Activated T-cell treated with anti-CD3 and anti-CD28 coated beads, Interleukin-2, amount 50 U/mL, for 72 hours (primary cell): ENCODE measurements at places on chromosomes 1 and 21. TPM values are rescaled to one million over a fixed set of nuclear protein-coding genes. Genes with fewer than 3 reads are reported as not detected.

DNA sequence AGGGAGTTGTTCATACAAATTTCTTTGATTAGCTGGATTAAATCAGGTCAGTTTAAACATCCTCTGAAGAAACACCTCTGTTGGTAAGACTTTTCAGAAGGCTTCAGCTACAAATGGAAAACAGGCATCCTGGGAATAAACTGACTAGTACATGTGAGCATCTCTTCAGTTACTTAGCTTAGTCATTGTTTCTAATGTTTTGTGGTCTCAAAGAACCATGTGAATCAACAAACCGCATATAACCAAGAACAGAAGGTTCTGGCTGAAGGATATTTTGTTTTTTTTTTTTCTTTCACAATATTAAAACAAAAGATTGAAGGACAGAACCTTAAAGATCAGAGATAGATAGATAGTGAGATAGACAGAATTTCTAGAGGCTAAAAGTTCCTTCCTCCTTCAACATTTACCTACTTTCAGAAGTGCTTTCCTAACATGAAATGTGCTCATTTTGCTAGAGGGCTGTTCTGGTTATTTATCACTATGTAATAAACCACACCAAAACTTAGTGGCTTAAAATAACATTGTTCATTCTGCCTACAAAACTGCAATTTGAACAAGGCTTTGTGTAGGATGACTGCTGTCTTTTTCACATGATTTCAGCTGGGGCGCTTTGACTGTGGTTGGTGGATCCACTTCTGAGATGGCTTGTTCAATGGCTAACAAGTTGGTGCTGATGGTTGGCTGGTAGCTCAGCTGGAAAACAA lies 119.8 kb upstream of the PTGFR start:
- H3K27ac ChIP-seq = no peak overlapping the region
- H3K4me3 ChIP-seq = no peak overlapping the region
- H3K36me3 ChIP-seq = no peaks in the 10 kb centered on the region
- peaks cover 10% of the 10 kb centered on the region for H3K27me3 ChIP-seq

BGLAP gene
- total RNA-seq = 6.8 TPM

GRCh38 chr1:244322791-244323521 lies 128.8 kb downstream of the ADSS2 start:
- H3K27ac ChIP-seq = peak overlapping the region; percentile 99
- DNase-seq = peak; percentile 58
- H3K4me1 ChIP-seq = peaks cover 42% of the 10 kb centered on the region
- H3K4me3 ChIP-seq = peak overlapping the region; percentile 10

DNA sequence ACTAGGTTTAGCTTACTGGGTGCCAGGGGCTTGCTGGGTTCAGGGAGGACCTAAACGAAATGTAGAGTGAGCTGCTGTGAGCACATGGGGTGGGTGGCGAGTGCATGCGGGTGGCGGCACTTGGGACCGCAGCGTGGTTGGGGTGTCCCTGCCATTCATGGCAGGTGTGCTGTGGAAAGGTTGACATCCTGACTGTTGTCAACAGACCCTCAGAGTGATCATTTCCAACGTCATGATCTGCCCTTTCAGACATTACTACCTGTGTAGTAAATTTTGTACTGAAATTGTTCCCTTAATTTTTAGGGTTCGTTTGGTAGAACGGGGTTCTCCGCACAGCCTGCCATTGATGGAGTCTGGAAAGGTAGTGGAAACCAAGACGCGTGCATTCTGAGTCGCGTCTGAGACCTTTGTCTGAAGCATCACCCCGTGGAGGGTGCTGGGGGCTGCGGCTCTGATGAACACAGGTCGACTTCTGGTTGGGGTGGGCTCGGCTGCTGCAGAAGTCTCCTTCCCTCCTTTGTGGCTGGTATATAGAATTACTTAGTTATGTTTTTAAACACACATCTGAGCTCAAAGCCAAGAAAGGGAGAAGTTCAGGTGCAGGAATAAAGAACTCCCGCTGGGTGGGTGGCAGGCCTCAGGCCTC lies 43.3 kb downstream of the S100B start:
- DNase-seq = no peak
- H3K27me3 ChIP-seq = no peaks in the 10 kb centered on the region
- H3K36me3 ChIP-seq = peaks cover 10% of the 10 kb centered on the region
- peak overlapping the region; percentile 86 for H3K4me3 ChIP-seq

FHAD1 gene
- total RNA-seq = not detected

DNA sequence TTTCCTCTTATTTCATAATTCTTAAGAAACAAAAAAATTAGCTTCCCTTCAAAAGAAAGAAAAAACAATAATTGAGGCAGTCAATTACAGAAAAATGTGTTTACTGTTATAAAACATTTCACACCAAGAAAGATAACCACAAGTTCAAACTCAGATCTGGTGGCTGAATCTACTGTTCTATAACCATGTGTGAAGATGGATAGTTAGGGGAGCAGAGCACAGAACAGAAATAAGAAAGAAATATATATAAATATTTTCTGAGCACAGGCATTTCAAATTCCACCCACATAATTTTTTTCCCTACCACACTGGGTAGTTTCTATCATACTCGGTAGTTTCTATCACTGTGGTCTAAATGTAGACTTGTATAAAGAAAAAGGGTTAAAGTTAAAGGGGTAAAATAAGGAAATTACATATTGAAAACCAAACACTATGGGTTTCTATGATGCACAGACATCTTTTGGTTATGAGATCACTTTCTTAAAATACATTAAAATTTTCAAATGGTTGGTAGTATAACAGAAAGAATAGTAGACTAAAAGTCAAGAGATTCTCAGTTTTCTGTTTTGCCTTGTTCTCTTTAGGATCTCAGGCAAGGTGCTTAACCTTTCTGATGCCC lies 10.8 kb downstream of the LYST start:
- peak overlapping the region; percentile 44 for H3K4me3 ChIP-seq
- H3K27me3 ChIP-seq = no peaks in the 10 kb centered on the region
- peaks cover 35% of the 10 kb centered on the region for H3K4me1 ChIP-seq
- no peak for DNase-seq
- H3K27ac ChIP-seq = peak overlapping the region; percentile 47

DNA sequence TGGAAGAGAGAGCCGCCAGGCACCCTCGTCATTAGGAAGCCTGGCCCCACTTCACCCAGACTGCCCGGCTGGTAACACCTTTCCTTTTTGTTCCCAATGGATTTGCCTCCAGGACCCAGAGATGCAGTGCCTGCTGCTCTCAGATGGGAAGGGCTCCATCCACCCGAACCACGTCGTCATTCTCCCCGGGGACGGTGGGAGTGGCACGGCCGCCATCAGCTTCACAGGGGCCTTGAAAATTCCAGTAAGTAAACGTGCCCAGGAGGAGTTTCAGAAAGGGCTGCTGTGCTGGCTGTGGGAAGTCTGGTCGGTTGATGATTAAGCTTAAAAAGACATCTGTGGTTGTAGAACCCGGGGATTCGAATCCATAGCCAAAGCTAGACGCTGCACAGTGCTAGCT lies 45.2 kb downstream of the SLC37A1 start:
- DNase-seq = no peak
- peaks cover 4% of the 10 kb centered on the region for H3K4me1 ChIP-seq
- peaks cover 1% of the 10 kb centered on the region for H3K36me3 ChIP-seq

GRCh38 chr1:197143276-197143675 lies 3.2 kb downstream of the ASPM start:
- H3K4me1 ChIP-seq = peaks cover 31% of the 10 kb centered on the region
- H3K27me3 ChIP-seq = no peaks in the 10 kb centered on the region

- peak overlapping the region; percentile 60 for H3K4me3 ChIP-seq
- peaks cover 2% of the 10 kb centered on the region for H3K36me3 ChIP-seq
- H3K4me1 ChIP-seq = peaks cover 46% of the 10 kb centered on the region
- peak overlapping the region; percentile 81 for H3K27ac ChIP-seq
- peak; percentile 36 for DNase-seq
- H3K27me3 ChIP-seq = no peaks in the 10 kb centered on the region
Observed at GRCh38 chr1:35454616-35455015, 102.6 kb downstream of the KIAA0319L start.

DNA sequence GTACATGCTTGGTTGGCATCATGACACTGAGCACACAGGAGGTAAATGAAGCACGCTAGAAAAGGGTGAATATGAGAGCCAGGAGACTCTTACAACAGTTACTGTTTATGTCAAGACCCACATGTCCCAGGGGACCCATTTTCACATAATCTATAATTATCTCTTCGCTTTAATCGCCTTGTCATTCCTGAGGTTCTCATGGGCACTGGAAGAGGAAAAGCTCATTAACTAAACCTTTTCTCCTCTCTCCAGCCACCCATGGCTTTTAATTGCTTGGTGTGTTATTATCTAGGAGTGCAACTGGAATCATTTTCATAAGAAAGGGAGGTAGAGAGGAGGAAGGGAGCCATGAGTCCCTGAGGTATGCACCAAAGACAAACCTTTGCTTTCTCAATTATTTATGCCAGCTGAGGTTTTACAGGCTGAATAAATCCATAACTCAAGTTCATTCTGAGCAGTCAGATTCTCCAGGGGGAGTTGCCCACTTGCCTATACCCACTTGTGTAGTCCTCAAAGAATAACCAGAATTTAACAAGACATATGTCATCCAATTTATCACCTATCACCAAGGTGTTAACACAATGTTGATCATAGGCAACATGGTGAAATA lies 77.4 kb downstream of the ACBD6 start:
- H3K27ac ChIP-seq = no peak overlapping the region
- no peaks in the 10 kb centered on the region for H3K27me3 ChIP-seq
- H3K4me3 ChIP-seq = no peak overlapping the region
- peaks cover 28% of the 10 kb centered on the region for H3K36me3 ChIP-seq

TFAP2E gene
- total RNA-seq = 1.2 TPM

SLC50A1 gene
- total RNA-seq = 65.0 TPM

GRCh38 chr1:41536361-41536802 lies 51.9 kb upstream of the EDN2 start:
- H3K27ac ChIP-seq = no peak overlapping the region
- H3K4me1 ChIP-seq = no peaks in the 10 kb centered on the region
- H3K4me3 ChIP-seq = no peak overlapping the region
- no peak for DNase-seq

GRCh38 chr1:24385160-24385940 lies 28.2 kb downstream of the STPG1 start:
- peak overlapping the region; percentile 71 for H3K27ac ChIP-seq
- DNase-seq = peak; percentile 55
- H3K27me3 ChIP-seq = no peaks in the 10 kb centered on the region
- peaks cover 11% of the 10 kb centered on the region for H3K36me3 ChIP-seq

DNA sequence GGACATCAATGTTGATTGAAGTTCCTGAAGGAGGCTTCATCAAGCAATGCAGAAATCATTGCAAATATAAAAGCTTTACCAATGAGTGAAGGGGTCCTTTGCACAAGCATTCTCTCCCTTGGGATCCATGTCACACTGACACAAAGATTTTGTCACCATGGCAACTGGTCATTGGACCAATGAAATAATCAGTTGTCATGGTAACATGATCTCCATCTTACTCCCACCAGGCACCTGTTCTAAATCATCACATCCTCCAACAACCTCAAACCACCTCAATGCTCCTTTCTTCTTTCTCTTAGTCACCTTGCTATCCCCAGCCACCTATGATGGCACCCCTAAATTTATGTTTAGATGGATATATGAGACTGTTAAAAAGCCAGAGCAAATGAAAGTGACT lies 13.5 kb upstream of the FOXJ3 start:
- H3K27ac ChIP-seq = no peak overlapping the region
- H3K36me3 ChIP-seq = no peaks in the 10 kb centered on the region
- DNase-seq = no peak

DNA sequence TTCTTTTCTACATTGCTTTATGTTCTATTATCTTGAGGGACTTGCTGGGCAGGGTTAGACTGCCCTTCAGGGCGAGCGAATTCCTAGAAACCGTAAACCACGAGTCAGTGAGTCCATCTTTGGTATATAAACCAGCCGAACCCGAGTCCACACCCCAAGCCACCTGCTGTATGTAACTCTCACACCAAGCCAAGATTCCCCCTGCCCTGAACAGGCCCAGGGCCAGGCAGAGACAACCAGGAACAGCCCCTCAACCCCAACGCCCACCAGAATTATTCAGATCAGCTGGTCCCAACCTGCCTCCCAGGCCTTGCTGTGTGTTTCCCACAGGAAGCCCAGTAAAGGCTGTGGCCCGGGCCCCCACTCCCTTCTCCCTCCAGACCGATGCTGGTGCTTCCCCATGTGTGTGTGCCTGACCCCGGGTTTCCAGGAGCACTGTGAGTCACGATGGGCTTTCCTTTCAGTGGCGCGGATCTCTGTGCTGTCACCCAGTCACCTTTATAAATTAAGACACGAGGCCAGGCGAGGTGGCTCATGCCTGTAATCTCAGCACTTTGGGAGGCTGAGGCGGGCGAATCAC lies 17.1 kb downstream of the KIF17 start:
- H3K27ac ChIP-seq = no peak overlapping the region
- no peak overlapping the region for H3K4me3 ChIP-seq
- DNase-seq = no peak

DNA sequence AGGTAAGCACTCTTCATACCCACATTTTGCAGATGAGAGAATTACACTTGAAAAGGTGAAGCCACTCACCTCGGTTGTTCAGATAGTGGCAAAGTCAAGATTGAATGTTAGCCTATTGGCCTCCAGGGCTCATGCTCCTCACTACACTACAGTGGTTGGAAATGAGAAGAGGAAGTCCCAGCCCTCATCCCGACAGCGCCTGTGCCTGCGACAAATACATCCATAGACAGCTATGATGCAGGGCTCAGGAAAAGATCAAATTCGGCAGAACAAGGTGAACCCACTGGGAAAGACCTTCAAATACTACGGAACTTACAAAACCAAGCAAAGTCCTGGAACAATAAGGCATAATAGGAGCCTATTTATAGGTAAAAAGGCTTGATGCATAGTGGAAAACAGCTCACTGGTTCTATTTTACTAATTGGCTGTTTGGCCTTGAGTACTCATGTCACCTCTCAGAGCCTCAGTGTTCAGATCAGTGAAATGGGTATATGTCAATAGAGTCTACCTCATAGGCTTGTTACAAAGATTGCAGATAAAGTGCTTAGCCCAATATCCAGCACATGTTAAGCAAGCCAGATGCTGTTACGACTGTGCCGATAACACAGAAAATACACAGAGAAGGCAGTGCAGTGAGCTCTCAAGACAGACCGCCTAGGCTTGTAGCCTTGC lies 3.5 kb downstream of the SPOCD1 start:
- H3K4me1 ChIP-seq = peaks cover 5% of the 10 kb centered on the region
- H3K27me3 ChIP-seq = no peaks in the 10 kb centered on the region
- DNase-seq = no peak
- H3K4me3 ChIP-seq = no peak overlapping the region
- no peaks in the 10 kb centered on the region for H3K36me3 ChIP-seq

DNA sequence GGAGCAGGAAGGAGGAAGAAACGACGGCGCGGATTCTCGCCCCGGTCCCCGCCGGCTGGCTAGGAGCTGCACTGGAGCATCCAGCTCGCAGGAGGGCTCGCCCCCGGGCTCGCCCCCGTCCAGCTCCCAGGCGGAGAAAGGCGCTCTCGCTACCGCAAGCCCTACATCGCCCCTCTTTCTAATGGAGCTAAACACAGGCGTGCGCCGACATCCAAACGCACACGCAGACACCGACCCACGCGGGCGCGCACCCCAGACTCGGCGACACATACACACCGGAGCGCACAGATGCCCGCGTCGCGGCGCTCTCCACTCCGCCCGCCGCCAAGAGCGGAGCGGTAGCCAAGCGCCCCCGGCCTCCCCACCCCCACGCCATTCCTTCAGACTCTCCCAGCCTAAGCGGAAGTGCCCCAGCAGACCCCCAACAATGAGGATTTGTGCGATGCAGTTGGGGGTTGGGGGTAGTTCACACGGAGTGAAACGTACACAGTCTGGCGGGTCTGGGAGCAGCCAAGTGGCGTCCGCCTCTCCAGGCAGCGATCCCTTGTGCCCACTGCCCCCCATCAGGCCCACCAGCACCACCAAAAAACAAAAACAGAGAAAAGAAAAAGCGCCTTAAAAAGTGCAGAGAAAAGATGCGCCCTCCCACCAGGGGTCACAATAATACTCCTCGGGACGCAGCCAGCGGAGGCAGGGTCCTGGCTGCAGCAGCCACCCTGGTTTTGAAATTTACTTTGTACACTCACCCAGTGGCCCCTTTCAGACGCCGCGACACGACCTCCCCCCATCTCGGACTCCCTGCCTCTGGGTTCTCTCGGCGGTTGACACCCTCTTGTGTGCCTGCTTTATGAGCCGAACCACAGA lies 1.4 kb downstream of the DAB1 start:
- H3K36me3 ChIP-seq = no peaks in the 10 kb centered on the region
- H3K4me1 ChIP-seq = no peaks in the 10 kb centered on the region
